ENCODE measurements at places on chromosomes 2 and 18. TPM values are rescaled to one million over a fixed set of nuclear protein-coding genes. Genes with fewer than 3 reads are reported as not detected.
A peak's percentile ranks its signal among the peaks of the same experiment; 100 is the strongest.

DNA sequence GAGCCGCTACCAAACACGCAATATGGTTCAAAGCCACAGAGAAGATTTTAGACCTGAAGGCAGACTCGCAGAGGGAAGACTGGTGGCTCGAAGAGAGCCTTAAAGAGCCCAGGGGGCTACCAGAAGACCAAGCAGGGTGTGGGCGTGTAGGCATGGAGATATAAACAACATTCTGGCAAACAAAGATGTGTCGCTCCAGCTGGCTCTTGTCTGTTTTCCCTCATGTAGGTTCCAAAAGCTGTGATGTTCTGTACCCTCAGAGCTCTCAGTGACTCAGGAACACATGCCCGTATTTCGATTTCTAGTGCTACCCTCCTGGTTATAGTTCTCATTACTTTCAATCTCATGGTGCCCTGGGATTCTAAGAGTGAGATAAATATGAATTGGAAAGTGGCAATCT is 44.5 kb downstream of the DOCK10 start:
- no peak for DNase-seq
- H3K36me3 ChIP-seq = no peaks in the 10 kb centered on the region
- H3K27ac ChIP-seq = no peak overlapping the region

DNA sequence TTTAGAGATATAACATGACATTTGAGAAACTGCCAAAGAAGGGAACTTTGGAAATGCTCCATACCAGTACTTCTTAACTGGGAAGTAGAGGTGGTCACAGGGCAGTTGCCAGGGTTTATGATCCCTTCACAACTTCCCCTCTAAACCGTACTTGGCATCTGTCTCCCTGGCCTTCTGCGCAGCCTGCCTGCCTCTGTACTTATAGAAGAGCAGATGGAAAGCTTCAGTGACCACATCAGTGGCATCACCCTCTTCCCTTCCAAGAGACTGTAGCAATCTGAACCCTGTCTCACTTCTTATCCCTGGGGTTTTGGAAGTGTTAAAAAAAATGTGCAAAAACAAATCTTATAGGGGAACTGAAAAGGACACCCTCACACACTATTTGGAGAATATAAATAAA is 64.1 kb downstream of the EIF2AK3 start:
- no peak for DNase-seq
- H3K27me3 ChIP-seq = no peaks in the 10 kb centered on the region
- no peak overlapping the region for H3K27ac ChIP-seq
- peaks cover 12% of the 10 kb centered on the region for H3K36me3 ChIP-seq
- H3K4me1 ChIP-seq = no peaks in the 10 kb centered on the region

DNA sequence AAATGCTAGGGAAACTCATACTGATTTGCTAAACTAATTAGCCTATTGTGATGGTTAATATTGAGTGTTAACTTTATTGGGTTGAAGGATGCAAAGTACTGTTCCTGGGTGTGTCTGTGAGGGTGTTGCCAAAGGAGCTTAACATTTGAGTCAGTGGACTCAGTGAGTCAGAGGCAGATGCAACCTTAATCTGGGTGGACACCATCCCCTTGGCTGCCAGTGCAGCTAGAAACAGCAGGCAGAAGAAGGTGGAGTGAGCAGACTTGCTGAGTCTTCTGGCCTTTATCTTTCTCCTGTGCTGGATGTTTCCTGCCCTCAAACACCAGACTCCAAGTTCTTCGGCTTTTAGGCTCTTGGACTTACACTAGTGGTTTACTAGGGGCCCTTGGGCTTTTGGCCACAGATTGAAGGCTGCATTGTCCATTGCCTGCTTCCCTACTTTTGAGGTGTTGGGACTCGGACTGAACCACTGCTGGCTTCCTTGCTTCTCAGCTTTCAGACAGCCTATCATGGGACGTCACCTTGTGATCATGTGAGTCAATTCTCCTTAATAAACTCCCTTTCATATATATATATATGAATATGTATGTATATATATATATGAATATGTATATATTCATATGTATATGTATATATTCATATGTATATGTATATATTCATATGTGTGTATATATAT is 69.7 kb downstream of the RPRM start:
- no peaks in the 10 kb centered on the region for H3K27me3 ChIP-seq
- no peak overlapping the region for H3K4me3 ChIP-seq
- no peak overlapping the region for H3K27ac ChIP-seq
- no peaks in the 10 kb centered on the region for H3K4me1 ChIP-seq
- H3K36me3 ChIP-seq = no peaks in the 10 kb centered on the region

GRCh38 chr2:239443666-239444567 is 43.1 kb upstream of the HDAC4 start:
- H3K4me1 ChIP-seq = peaks cover 41% of the 10 kb centered on the region
- H3K36me3 ChIP-seq = no peaks in the 10 kb centered on the region
- peak; percentile 66 for DNase-seq
- H3K4me3 ChIP-seq = no peak overlapping the region
- no peak overlapping the region for H3K27ac ChIP-seq

DNA sequence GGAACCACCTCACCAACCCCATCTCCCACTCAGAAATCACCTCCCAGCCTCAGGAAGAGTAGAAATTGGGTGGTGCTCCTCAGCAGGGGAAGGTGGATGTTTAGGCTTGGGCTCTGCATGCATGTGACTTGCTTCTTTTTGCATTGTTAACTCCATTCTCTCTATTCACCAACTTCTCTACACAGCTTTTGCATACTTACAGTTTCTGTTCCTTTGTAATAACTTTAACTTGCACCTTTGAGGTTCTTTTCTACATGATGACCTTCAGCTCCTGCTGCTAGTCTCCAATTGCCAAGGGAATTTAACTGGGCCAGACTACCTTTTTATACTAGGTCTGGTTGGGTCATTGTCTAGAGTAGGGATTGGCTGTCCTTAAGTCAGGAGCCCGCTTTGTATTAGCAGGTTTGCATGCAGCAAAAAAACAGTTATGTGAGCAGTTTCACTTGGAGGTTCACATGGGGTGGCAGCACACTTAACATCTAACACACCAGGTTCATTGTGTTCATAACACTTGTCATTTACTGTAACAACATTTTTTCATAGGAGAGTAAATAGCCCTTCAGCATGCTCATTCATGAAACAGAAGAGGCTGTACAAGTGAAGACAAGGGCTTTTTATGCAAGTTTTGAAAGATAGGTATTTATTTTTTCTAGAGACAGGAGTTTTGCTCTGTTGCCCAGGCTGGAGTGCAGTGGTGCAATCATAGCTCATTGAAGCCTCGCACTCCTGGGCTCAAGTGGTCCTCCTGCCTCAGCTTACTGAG is 12.0 kb downstream of the MRPL35 start:
- H3K36me3 ChIP-seq = peaks cover 74% of the 10 kb centered on the region
- DNase-seq = peak; percentile 73
- peaks cover 47% of the 10 kb centered on the region for H3K4me1 ChIP-seq
- peak overlapping the region; percentile 70 for H3K27ac ChIP-seq

DNA sequence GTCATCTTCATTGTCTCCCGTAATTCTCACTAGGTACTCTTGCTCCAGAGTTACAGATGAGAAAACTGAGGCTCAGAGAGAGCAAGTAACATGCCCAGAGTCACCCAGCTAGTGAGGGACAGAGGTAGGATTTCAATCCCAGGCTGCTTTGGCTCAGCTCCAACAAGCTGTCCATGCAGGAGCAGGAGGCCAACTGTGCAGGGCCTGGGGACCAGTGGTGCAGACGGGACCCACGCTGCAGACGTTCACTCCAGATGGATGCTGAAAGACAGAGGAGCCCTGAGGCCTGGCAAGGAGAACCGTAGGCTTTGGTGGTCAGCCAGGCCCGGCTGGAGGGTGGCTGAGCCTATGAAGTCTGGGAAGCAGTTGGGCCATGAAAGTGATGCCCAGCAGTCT is 102.6 kb downstream of the MCFD2 start:
- no peaks in the 10 kb centered on the region for H3K36me3 ChIP-seq
- no peak for DNase-seq
- peaks cover 10% of the 10 kb centered on the region for H3K4me1 ChIP-seq
- H3K27ac ChIP-seq = no peak overlapping the region
- H3K4me3 ChIP-seq = no peak overlapping the region

DNA sequence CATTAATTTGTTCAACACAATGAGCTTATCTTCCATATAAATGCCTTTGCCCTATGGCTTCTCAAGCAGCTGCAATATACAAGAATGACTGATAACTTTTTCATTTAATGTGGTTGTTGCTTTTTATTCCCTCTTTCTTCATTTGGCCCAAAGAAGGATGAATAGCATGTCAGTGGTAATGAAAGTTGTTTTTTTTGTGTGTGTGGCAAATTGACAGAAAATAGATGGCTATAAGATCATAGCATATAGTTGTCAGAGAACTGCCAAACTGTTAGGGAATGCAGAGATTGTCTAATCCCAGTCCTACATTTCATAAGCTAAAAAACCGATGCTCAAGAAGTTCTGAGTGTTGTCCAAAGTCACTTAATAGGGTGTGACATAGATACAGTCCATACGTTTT is 244.3 kb downstream of the ACTR3 start:
- no peaks in the 10 kb centered on the region for H3K4me1 ChIP-seq
- H3K4me3 ChIP-seq = no peak overlapping the region
- no peaks in the 10 kb centered on the region for H3K27me3 ChIP-seq

DNA sequence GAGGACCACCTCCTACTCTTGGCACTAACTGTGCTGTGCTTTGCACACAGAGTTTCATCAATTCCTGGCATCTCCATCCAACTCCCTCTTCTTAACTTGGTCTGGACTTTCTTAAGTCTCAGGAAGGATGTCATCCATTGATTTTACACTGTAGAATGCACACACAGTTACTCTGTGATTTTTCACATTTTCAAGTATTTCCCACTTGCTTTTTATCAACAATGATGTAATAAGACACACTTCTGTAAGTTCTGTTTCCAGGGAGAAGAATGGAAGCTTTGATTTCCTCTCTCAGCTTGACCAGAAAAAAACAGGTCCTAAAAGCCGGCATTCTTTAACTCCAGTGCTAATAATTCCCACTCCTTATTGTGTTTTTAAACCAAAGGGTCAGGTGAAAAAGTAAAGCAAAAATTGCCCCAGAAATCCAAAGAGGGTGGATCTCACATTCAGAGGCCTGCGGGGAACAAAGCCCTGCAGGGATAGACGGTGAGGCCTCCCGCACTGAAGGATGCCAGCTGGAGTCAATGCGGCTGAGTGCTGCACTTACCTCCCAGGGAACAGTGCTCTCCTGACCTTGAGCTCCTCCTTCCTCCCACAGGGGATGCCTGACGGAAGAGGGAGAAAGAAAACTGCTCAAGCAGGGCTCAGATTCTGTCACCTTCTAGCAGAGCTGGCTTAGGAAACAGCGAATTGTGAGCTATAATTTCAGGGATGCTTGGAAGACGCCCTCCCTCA is 83.1 kb downstream of the PDCL3 start:
- no peaks in the 10 kb centered on the region for H3K27me3 ChIP-seq
- no peak overlapping the region for H3K4me3 ChIP-seq
- no peaks in the 10 kb centered on the region for H3K4me1 ChIP-seq
- no peak overlapping the region for H3K27ac ChIP-seq
- DNase-seq = no peak
- no peaks in the 10 kb centered on the region for H3K36me3 ChIP-seq

DNA sequence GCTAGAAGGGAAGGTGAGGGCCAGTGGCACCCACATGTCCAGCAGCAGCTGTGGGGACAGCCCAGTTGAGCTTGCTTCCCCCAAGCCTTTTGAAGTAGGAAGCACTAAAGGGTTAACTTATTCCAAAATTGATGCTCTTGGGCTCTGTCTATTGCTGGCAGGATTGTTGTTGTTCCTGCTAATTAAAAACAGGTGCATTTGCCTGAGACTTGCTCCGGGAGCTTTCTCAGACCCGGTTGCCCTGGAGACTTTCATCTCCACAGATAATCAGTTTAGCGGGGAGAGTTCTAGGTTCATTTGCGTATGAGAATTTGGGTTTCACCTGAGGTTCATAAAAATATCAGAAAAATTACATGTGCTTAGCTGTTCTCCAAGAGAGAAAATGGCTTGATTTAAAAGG is 277.3 kb downstream of the LRATD1 start:
- H3K27ac ChIP-seq = no peak overlapping the region
- no peaks in the 10 kb centered on the region for H3K36me3 ChIP-seq
- no peaks in the 10 kb centered on the region for H3K4me1 ChIP-seq
- DNase-seq = no peak
- no peak overlapping the region for H3K4me3 ChIP-seq

The GPC1 gene
- 5.5 TPM for total RNA-seq

The IL18R1 gene
- total RNA-seq = not detected

The ESPNL gene
- total RNA-seq = 0.35 TPM

The CABLES1 gene
- total RNA-seq = 32.4 TPM

The CD302 gene
- total RNA-seq = 8.0 TPM
